ENCODE measurements at places on chromosomes 6 and 20.

DNA sequence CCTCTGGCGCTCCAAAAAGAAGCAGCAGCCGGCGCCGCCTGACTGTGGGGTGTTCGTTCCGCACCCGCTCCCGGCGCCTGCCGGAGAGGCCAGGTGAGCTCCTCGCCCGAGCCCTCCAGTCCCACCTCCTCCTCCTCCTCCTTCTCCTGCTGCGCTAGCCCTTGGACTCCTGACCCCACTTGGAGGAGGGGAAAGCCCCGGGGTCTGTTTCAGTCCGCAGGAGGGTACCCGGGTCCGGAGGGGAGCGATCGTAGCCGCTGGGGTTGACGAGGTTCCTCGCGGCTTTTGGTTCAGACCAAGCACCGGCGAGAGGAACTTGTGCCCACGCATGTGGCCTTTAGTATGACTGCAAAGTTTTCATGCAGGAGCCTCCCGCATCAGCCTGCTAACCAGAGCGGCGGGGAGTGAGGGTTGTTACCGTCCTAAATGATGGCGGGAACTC is 493 bp downstream of the CRYBG1 start:
- DNase-seq, result peak; percentile 7

DNA sequence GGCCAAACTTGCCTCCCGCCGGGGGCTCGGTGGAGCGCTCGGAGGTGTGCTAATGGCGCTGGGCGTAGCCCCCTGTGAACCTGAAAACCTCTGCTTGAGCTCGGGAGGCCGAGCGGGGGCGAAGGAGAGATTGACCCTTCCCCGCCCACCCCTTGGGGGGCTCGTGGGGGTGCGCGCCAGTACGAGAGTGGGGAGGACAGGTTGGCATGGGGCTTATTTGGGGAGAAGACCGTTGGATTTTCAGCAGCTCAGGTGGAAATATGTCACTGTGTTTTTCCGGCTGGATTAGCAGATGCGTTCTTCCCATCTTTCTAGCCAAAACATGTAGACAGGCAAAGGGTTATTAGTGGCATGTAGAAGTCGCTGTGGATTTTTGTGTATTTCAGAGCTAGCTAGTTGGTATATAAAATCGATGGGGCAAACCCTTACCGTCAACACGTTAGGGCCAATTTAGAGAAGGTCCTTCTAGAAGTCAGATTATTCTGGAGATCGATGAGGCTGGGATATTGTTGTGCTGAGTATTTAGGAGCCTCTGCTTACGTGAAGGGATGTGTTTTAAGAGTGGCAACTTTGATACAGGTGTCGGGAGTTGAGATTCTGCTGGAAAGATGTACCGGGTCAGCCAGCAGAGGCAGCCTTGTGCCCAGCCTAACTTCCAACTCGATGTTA is 525 bp downstream of the NCOA7 start:
- peak; percentile 63 for DNase-seq

GRCh38 chr20:19252451-19253120 is 40.1 kb downstream of the SLC24A3 start:
- no peak for DNase-seq

DNA sequence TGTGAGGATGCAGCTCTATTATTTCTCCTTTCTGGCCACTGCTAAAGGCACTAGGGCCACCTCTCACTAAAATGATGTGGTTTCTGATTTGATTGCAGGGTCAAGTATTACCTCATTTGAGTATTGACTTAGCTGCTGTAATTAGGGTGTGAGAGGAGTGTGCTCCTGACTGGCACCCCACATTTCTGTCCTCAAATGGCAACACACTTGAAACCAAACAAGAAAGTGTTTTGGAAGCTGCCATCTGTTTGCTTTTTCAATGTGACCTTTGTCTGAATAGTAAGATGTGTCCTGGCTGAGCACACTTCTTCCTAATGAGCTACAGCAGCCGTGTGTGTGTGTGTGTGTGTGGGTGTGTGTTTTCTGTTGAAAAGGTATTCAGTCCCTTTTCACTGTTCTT is 62.8 kb upstream of the SCP2D1 start:
- DNase-seq, result no peak

GRCh38 chr6:82507112-82507511 is 143.5 kb downstream of the TPBG start:
- DNase-seq, result no peak

GRCh38 chr6:48883116-48883515 is 579.9 kb downstream of the MMUT start:
- DNase-seq, result no peak

DNA sequence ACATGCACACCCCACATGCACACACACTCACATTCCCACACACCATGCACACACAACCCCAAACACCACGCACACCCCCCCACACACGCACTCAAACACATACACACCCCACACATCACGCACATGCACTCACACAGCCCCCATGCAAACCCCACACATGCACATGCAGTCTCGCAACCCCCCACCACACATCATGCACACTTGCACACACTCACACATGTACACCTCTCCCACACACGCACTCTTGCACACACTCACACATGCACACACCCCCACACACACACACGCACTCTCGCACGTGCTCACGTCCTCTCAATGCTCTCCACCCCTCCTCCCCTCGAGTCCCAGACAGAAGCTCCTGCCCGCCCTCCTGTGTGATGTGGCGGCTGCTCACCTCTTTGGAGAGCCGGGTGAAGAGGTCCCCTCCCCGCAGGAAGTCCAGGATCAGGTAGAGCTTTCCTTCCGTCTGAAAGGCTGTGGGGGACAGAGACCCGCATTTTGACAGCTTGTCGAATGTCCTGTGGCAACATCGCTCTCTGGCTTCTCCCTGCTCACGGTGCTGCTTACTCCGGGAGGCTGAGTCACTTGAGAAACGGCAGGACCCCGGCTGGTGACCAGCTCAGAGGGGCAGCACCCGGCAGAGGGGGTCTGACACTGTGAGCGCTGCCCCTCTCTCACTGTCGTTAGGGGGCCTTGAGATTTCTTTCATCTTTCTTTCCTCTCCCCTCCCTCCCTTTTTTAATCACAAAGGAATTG is 78.5 kb downstream of the RAMACL start:
- no peak for DNase-seq

GRCh38 chr6:52650941-52651340 is 20.0 kb upstream of the TMEM14A start:
- no peak for DNase-seq

DNA sequence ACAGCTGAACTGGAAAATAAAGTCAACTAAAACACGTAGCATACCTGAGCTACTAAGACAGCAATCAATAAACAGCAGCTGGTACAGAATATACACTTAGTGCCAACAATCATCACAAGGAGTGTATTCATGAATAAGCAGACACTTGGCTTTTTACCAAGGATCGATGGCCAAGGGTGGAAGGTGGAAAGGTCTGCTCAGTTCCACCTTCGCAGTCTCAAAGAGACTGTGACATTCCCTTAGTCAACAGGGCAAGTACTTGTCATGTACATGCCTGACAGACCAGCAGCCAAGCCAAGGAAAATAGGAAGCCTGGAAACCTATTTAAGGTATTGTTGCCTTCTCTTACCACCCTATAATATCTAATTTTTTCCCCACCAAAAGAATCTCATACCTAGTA is 21.4 kb downstream of the HBS1L start:
- no peak for DNase-seq

DNA sequence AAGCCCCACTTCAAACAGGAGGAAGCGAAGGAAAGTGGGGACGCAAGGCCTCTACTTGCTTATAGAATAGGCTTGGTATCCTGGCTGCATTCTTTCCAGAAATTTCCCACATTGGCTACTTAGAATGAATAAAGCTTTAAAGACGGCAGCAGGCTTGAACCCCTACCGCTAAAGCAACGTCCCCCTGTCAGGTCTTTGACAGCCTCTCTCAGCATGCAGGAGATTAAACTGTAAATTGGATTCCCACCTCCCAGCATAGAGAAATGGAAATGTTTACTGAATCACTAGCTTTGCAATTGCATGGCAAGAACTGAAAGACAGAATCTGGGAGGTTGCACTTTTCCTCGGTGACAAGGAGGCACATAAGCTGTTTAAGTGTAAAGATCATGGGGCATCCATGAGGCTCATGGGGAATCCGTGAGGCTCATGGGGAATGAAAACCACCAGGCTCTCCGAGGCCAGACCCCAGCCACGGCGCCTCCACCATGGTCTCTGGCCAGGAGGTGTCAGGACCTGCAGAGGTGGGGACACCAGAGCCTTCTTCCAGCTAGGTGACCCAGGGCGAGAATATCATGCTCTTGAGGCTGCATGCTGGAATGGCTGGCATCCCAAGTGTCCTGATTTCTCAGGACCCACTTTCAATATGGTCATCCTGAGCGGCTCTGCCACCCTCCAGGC is 10.3 kb downstream of the LEMD2 start:
- no peak for DNase-seq

- no peak for DNase-seq
Measured at GRCh38 chr6:144955859-144956258, 670.7 kb downstream of the UTRN start.

DNA sequence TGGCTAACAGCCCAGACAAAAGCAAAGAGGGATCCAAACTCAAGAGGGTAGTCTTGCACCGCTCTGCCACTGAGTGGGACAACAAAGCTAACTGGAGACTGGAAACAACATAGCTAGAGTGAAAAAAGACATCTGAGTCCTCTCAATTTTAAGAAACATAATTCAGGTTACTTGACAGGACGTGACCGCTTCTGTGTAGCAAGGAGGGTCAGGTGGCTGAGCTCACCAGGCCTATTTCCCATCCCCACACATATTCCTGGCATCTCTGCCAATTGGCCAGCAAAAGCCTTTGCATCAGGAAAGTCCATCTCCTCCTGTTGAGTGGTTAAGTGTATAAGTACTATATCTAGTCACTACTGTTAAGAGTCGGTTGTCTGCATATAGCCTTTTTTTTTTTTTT is 25.3 kb upstream of the TBC1D20 start:
- DNase-seq, result no peak

- DNase-seq, result no peak
Measured at GRCh38 chr6:108699290-108700041, 138.7 kb downstream of the FOXO3 start.

DNA sequence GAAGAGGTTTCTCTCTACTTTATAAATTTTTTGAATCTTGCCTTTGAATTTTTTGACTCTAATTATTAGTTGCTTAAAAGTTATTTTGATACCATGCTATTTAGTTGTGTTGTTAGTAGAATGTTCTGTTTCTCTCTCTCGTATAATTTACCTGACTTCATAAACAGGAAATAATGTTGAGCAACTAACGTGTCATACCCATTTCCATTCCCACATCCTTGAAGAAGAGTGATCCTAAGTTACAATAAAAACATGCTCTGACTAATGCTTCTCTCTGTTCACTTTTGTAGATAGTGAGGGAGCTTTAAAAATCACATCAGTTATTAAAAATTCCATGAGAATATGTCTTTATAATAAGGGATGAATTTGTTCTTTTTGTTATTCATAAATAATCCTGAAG is 69.7 kb downstream of the SAMD5 start:
- no peak for DNase-seq

- no peak for DNase-seq
Measured at GRCh38 chr6:42616716-42617115, 52.9 kb downstream of the UBR2 start.

DNA sequence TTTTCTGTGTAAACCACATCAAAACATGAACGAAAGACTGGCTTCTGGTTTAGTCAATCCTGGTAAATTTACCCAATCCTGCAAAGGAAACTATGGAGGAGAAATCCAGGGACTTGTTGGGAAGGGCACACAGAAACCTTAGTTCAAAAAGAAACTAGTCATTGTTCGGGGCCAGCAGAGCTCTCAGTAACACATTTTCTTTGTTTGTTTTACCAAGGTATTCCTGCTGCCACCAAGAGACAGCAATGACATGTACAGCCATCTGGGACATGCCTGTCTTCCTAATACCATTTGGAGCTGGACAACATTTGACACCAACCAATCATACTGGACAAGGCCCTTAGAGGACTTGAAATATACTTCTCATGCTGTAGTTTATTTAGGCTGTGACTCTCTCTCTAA is 8.3 kb downstream of the OARD1 start:
- no peak for DNase-seq

- DNase-seq, result no peak
Measured at GRCh38 chr20:32157611-32158010, 48.1 kb downstream of the TM9SF4 start.
